ENCODE measurements at places on chromosomes 5 and 9. TPM values are rescaled to one million over a fixed set of nuclear protein-coding genes. Genes with fewer than 3 reads are reported as not detected.

DNA sequence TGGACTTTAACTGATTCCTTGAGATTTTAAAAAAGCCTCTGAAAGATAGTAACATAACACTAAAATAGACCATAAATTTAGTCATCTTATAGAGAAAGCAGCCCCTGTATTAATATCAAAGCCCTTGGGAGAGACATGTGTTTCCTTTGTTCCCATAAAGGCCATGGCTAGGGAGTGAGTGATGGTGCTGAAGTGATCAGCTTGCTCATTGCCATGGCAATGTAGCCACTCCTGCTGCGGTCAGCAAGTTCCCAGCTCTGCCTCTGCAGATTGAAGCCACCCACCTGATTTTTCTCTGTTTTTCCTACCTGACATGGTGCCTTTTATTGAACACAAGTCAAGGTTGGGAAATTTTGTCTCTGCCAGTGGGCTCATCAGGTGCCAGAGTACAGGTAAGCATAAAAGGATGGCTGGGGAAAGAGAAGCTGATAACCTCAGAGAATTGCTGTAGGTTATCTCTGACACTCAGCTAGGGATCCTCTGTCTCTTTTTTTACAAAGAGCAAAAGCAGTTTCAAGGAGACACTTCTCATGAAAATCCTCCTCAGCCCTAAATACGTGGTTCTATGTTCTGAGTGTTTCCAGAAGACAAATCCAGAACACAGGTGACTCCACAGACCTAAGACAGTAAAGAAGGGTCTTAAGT, 296.3 kb upstream of the NMUR2 start:
- DNase-seq = no peak

- DNase-seq = no peak
Measured at GRCh38 chr9:126335837-126336735, 9.5 kb downstream of the MVB12B start.

GRCh38 chr5:5751498-5751897, 329.0 kb downstream of the ICE1 start:
- DNase-seq = no peak

- DNase-seq = no peak
Measured at GRCh38 chr5:74516211-74516636, 124.3 kb downstream of the ENC1 start.

DNA sequence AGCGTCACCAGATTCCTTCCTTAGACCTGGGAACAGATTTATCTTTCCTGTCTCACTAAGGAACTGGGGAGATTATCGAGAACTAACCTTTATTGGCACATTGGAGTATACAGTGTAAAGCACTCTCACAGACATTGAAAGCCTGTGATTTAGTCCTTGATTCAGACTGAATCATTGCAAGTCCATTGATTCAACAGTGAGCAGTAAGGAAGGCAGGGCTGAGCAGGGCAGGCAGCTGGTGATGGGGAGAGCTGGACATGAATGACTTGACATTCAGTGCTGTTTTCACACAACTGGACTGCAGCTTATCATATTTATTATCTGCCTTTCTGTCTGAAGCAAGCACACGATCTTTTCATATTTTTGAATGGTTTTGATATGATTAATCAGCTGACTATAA, 16.2 kb downstream of the ISOC1 start:
- DNase-seq = no peak

DNA sequence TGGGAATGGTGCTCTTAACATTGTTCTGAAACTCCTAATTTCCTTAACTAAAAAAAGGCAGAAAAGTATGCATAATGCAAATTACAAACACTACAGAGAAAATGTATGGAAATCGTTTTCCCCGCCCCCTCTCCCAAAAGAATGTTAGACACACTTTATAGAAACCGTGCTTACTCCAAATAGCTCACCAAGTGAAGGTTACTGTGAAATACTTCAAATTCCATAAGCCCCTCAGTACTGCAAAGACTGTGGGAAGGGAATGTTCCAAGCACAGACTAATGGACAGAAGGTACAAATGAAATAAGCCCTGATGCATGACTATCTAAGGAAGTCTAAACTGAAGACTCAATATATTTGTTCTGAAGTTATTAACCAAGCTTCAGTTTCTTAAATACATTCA, 12.5 kb downstream of the MAPKAP1 start:
- DNase-seq = no peak

The MYO10 gene
- 7.2 TPM for total RNA-seq

- DNase-seq = no peak
Measured at GRCh38 chr9:121558473-121558872, 58.8 kb upstream of the GGTA1 start.

GRCh38 chr5:156387391-156387790, 60.4 kb downstream of the SGCD start:
- DNase-seq = no peak

The CACNA1B gene
- total RNA-seq = 0.46 TPM

- DNase-seq = no peak
Measured at GRCh38 chr5:98085593-98085992, 687.9 kb upstream of the RGMB start.

The CCDC187 gene
- not detected for total RNA-seq

GRCh38 chr5:155738616-155739015, 588.3 kb upstream of the SGCD start:
- DNase-seq = no peak

The TRAF1 gene
- 2.2 TPM for total RNA-seq

DNA sequence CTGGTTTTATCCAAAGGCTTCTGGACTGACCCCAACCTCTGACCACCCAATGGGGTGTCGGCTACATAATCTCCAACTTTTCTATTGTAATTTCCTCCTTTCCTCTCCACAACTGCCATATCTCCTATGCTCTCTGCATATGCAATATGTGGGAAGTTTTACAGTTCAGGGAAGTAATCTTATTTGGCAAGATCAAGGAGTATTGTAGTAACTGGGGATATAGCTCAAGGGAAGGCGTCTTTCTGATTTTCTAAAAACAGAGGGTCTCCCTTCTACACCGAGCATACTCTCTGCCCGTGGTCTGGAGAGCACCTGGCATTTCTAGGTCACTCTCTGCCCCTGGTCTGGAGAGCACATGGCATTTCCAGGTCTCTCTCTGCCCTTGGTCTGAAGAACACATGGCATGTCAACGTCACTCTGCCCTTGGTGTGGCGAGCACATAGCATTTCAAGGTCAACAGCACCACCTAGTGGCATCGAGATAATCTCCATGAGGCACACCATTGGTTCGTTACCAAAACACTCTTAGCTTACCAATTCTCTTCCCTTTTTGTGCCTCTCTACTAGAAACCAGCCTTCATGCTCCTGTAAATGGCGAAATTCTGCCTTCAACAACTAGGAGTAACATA, 616.4 kb upstream of the NUDT12 start:
- DNase-seq = no peak

The LRRTM2 gene
- not detected for total RNA-seq
